ENCODE measurements at places on chromosomes 2 and 18. TPM values are rescaled to one million over a fixed set of nuclear protein-coding genes. Genes with fewer than 3 reads are reported as not detected.
A peak's percentile ranks its signal among the peaks of the same experiment; 100 is the strongest.

Gene TDRD15
- total RNA-seq: not detected

Gene DNAH6
- not detected for total RNA-seq

Gene GALNT13
- not detected for total RNA-seq

Gene LOXHD1
- total RNA-seq: not detected

Gene GREB1L
- total RNA-seq: 2.2 TPM

Gene FAHD2B
- 18.5 TPM for total RNA-seq

- no peak overlapping the region for H3K4me3 ChIP-seq
- DNase-seq: no peak
- H3K4me1 ChIP-seq: no peaks in the 10 kb centered on the region
- no peak overlapping the region for H3K27ac ChIP-seq
Measured at GRCh38 chr2:122210898-122211856, 455.7 kb downstream of the TSN start.

- H3K4me3 ChIP-seq: no peak overlapping the region
- no peak overlapping the region for H3K27ac ChIP-seq
- H3K27me3 ChIP-seq: no peaks in the 10 kb centered on the region
- H3K4me1 ChIP-seq: no peaks in the 10 kb centered on the region
- DNase-seq: no peak
Measured at GRCh38 chr2:191724015-191724414, 46.1 kb downstream of the NABP1 start.

- H3K36me3 ChIP-seq: no peaks in the 10 kb centered on the region
- H3K4me3 ChIP-seq: no peak overlapping the region
- DNase-seq: no peak
- H3K27me3 ChIP-seq: no peaks in the 10 kb centered on the region
- H3K4me1 ChIP-seq: no peaks in the 10 kb centered on the region
Measured at GRCh38 chr2:28528206-28528605, 32.3 kb downstream of the PLB1 start.

DNA sequence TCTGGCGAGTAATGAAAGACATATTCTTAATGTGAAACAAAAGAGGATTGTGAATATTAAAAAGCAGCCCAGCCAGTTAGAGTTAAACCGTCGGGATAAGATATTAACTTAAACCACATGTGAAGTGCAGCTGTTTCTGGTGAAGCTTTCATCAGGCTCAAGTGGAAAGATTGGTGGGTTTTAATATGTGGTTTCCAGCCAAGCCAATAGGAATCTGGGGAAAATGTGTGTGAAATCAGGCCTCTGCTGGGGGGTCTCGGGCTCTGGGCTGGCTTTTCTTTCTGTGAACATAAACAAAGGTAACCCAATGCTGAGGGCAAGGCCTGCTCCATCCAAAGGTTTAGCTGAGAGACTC is 279.6 kb downstream of the SLC4A3 start:
- H3K36me3 ChIP-seq: no peaks in the 10 kb centered on the region
- no peak overlapping the region for H3K4me3 ChIP-seq
- DNase-seq: no peak
- no peaks in the 10 kb centered on the region for H3K27me3 ChIP-seq
- H3K4me1 ChIP-seq: no peaks in the 10 kb centered on the region

DNA sequence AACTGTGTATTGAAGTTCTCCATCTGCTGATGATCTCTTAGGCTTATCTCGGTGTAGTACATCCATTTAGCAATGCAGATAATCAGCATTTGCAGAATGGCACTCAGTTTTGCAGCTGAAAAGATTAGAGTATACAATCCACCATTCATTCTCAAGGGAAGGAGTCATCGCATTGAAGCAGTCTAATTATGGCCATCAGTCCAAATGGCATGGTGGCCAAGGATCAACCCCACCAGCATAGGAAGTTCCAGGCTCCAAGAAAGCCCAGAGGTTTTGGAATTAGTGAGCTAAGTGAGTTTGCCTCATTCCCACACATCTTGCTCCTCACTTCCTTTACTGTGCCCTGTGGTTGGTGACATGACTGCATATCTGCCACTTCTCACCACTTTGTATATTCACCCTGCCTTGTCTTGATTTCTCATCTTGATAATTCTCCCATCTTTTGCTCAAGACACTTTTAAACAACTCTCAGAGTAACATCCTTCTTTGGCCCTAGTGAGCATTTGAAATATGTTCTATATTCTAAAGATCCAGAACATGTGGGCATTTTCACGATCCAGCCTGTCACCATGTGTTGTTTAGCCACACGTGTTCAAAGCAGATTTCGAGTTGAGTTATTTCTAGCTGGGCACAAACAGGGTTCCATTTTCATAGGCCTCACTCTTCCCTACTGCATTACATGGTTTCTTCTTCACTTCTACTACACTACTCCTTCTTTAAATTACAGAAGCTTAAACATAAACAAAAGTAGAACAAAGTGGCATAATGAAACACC is 1119.8 kb downstream of the TSN start:
- no peaks in the 10 kb centered on the region for H3K4me1 ChIP-seq
- H3K27me3 ChIP-seq: no peaks in the 10 kb centered on the region
- H3K36me3 ChIP-seq: no peaks in the 10 kb centered on the region
- no peak overlapping the region for H3K27ac ChIP-seq
- no peak for DNase-seq

- no peaks in the 10 kb centered on the region for H3K27me3 ChIP-seq
- H3K36me3 ChIP-seq: no peaks in the 10 kb centered on the region
- no peak overlapping the region for H3K4me3 ChIP-seq
- no peak overlapping the region for H3K27ac ChIP-seq
- peak; percentile 68 for DNase-seq
Measured at GRCh38 chr2:67663776-67664175, 266.6 kb downstream of the ETAA1 start.

GRCh38 chr2:3462493-3463104 is 56.7 kb downstream of the ADI1 start:
- peaks cover 34% of the 10 kb centered on the region for H3K36me3 ChIP-seq
- no peak for DNase-seq
- H3K4me3 ChIP-seq: no peak overlapping the region
- H3K27me3 ChIP-seq: no peaks in the 10 kb centered on the region
- peak overlapping the region; percentile 90 for H3K27ac ChIP-seq

GRCh38 chr2:152016181-152017120 is 82.4 kb downstream of the CACNB4 start:
- DNase-seq: no peak
- H3K4me1 ChIP-seq: no peaks in the 10 kb centered on the region
- no peaks in the 10 kb centered on the region for H3K27me3 ChIP-seq

DNA sequence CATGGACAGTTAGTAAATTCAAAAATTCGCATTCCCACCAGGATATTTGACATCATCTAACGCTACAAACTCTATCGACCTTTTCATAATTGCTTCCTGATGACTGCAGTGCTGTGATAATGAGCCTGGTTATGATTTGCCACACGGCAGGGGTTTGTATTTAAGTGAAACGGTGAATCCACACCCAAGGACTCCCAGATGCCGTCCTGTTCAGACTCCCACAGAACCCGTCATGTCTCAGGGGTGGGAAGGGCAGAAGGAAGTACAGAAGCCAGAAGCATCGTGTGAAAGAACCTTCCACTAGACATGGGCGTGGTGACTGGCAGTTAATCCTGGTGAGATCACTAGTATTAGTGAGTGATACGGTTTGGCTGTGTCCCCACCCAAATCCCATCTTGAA is 91.2 kb upstream of the TMEM18 start:
- H3K4me1 ChIP-seq: no peaks in the 10 kb centered on the region
- no peaks in the 10 kb centered on the region for H3K27me3 ChIP-seq
- no peaks in the 10 kb centered on the region for H3K36me3 ChIP-seq
- no peak for DNase-seq

DNA sequence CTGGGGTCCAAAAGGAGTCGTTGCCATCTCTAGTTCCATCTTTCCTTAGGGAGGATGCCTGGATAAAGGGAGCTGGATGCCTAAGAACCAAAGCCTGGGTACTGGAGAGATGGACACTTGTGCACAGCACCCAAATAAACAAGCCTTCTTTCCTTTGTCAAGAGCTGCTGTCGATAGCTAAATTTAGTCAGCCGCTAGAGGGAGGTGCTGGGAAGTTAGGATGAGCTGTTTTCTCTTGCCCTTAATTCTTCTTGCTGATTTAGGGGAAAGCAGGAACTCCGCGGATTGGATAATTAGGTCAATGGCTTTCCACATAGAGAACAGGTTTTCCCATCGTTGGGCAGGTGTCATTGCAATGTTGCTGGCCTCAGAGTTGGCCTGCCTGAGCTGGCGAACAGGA is 30.9 kb upstream of the SERPINB12 start:
- no peaks in the 10 kb centered on the region for H3K36me3 ChIP-seq
- H3K4me1 ChIP-seq: no peaks in the 10 kb centered on the region

- H3K27ac ChIP-seq: no peak overlapping the region
- no peaks in the 10 kb centered on the region for H3K36me3 ChIP-seq
- H3K4me3 ChIP-seq: no peak overlapping the region
- DNase-seq: no peak
Measured at GRCh38 chr2:145016711-145017110, 496.8 kb upstream of the ZEB2 start.

- no peaks in the 10 kb centered on the region for H3K36me3 ChIP-seq
- H3K4me1 ChIP-seq: peaks cover 6% of the 10 kb centered on the region
- no peak for DNase-seq
- no peaks in the 10 kb centered on the region for H3K27me3 ChIP-seq
- H3K4me3 ChIP-seq: no peak overlapping the region
Measured at GRCh38 chr2:128258218-128258617, 60.5 kb downstream of the HS6ST1 start.

- H3K27me3 ChIP-seq: no peaks in the 10 kb centered on the region
- no peaks in the 10 kb centered on the region for H3K4me1 ChIP-seq
- DNase-seq: no peak
- no peak overlapping the region for H3K4me3 ChIP-seq
- no peaks in the 10 kb centered on the region for H3K36me3 ChIP-seq
Measured at GRCh38 chr2:111148925-111149324, 28.2 kb downstream of the BCL2L11 start.

GRCh38 chr18:59484131-59484530 is 125.1 kb upstream of the LMAN1 start:
- H3K4me1 ChIP-seq: no peaks in the 10 kb centered on the region
- no peaks in the 10 kb centered on the region for H3K27me3 ChIP-seq
- H3K27ac ChIP-seq: no peak overlapping the region
- DNase-seq: no peak
- no peaks in the 10 kb centered on the region for H3K36me3 ChIP-seq

DNA sequence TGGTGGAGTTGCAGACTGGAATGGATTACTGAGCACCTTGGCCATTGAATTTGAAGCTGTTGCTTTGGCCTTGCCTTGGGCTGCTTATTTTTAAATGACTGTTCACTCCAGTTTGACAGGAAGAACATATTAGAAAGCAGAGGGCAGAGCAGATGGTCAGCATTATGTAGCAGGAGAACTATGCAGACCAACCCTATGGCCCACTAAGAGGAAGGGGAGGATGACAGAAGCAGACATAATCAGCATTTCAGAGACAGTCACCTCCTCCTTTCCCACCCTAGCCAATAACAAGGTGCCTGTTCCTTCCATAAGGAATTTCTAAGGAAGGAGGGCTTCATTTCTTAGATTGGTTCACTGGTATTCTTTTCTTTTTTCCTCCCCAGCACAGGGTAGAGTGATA is 2.4 kb downstream of the CHRNA1 start:
- H3K36me3 ChIP-seq: no peaks in the 10 kb centered on the region
- no peaks in the 10 kb centered on the region for H3K4me1 ChIP-seq
- no peaks in the 10 kb centered on the region for H3K27me3 ChIP-seq
- no peak overlapping the region for H3K4me3 ChIP-seq
- peak; percentile 31 for DNase-seq

DNA sequence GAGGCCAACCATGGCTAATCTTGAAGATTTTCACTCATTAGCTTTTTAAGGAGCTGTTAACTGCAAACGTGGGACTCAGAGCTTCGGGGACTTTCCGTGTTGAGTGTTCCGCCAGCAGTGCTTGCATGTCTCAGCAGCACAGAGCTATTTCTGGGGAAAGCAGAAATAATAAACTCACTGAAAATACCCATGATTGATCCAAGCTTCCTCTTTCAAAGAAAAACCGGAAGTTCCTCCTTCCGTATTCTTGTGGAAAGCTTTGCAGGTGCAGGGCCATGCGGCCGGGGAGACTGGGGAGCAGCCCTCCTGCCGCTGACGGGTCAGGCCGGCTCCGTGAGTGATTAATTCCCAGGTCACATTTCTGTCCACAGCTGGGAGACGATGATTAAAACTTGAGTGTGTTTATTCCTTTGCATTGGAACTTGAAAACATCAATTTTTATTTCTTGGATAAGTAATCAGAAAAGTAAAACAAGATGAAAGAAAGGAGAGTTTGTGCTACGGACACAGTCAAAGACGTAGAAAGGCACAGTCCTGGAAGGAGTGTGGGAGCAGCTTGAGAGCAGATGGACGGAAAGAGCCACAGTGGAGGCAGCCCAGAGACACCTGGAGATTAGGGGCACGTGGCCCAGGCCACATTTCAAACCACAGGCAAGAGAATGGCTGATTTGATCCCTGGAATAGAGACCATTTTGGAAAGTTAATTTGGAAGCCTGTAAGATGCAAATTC is 54.2 kb upstream of the CTDP1 start:
- H3K27me3 ChIP-seq: no peaks in the 10 kb centered on the region
- H3K36me3 ChIP-seq: no peaks in the 10 kb centered on the region
- no peak overlapping the region for H3K4me3 ChIP-seq

DNA sequence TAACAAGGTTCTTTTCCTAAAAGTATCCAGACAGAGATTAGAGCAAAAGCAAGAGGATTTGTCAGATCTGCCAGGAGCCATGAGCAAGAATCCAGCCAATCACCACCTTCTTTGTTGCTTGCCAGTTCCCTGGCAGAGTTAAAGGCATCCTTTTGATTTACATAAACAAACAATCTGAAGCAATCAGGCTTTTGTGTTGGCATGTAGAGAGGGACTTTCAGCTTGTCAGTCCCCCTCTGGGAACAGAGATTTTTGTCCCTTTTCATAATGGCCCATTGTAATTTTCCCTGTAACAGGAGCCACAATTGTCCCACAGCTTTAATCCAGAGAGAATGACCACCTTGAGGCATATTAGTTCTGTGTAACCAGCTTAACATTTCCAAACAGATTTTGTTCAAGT is at the start of gene ERMN:
TSS of gene ERMN (minus strand) at position 39 of the 400 bp plus-strand sequence. CDS start 182 bp downstream, outside the sequence.
- H3K27ac ChIP-seq: no peak within 1 kb of the TSS
- no peaks in the 10 kb centered on the region for H3K27me3 ChIP-seq
- no peak for DNase-seq
- peaks cover 4% of the 10 kb centered on the region for H3K4me1 ChIP-seq

DNA sequence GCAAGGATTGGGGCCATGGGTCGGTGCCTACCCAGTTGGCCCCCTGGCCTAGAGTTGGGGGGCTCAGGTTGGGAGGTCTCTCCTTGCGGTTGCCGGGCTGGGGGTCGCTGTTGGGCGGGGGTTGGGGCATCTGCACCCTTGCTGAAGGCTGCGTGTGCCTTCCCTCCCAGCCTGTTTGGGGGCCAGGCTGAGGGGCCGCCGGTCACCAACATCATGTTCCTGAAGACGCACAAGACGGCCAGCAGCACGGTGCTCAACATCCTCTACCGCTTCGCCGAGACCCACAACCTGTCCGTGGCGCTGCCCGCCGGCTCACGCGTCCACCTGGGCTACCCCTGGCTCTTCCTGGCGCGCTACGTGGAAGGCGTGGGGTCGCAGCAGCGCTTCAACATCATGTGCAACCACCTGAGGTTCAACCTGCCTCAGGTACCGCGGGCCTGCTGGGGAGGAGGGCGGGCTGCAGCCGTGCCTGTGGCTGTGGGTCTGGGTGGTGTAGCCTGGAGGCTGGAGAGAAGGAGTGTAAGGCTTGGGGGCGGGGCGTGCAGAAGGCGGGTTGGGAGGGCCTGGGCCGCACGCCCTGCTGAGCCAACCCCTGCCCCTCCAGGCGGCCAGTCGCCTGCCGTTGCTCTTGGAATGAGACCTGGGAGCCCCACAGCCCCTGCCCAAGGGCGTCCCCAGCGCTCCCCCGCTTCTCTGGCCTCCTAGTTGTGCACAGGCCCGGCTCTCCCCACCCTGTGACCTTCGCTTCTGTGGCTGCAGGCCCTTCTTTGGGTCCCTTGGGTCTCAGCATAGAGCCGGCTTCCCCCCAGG is 7.2 kb upstream of the NEU4 start:
- H3K4me3 ChIP-seq: no peak overlapping the region
- H3K4me1 ChIP-seq: peaks cover 11% of the 10 kb centered on the region
- no peaks in the 10 kb centered on the region for H3K36me3 ChIP-seq
- no peak for DNase-seq
